ENCODE measurements at places on chromosomes 3 and 15. TPM values are rescaled to one million over a fixed set of nuclear protein-coding genes. Genes with fewer than 3 reads are reported as not detected.

SI gene
- total RNA-seq, result not detected

WDR93 gene
- total RNA-seq, result 0.11 TPM

SMCO1 gene
- total RNA-seq, result 89.9 TPM

CD96 gene
- 0.65 TPM for total RNA-seq

ZBED2 gene
- total RNA-seq, result not detected
